Bronchial epithelial cell (primary cell): ENCODE measurements at places on chromosomes 7 and 10.

DNA sequence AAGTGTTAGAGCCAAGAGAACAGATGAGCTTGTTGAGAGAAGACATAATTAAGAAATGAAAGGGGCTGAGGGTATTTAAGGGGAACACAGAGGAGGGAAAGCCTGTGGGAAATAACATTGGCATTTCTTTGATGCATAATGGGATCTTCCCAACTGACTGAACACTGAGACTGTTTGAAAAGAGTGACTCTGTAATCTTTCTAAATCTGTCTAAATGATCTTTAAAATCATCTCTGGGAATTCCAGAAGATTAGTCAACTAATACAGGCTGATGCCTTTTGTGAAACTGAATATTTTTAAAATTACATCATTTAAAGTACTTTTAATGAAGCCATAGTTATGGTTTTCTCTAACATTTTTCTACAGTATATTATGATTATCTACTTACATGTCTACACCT lies 17.4 kb upstream of the SLC35G1 start:
- DNase-seq = peak; percentile 15

DNA sequence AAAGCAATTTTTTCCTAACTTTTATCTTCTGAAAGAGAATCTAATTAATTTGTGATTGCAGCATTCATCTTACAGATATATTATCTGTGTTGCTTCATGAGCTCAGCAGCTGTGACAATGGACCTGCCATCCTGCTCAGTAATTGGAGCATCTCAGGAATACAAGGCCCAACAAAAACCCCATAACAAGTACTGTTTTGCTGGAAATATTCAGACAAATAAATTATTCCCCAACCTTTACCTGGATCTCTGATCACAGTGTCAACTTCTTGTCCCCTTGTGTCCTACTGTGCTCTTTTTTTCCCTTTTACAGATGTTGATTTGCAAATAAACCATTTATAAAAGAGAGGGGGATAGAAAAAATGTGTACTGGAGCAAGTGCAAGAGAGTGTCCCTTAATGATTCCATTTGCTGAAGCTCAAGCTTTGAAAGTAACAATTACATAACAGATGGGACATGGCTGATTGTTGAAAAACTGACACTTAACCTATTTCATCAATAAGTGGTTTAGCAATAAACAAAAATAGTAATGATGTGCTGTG lies 1063.4 kb upstream of the GHITM start:
- no peak for DNase-seq

DNA sequence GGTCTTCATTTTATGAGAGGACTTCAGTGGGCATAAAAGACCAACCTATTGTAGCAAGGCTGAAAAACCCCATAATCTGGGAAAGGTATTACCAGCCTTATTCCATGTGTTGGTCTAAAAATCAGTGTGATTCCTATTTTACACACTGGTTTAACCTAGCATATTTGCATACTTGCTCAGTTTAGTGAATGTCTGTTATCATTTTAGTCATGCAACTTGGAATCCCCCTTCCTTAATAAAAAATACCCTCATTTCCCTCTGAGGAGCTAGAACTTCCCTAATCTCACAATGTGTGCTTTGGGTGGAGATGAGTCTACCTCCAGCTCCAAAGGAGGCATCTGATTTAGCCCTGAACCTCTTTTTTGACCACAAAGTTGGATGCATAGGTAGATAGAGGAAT lies 312.8 kb upstream of the SORCS1 start:
- DNase-seq = no peak

DNA sequence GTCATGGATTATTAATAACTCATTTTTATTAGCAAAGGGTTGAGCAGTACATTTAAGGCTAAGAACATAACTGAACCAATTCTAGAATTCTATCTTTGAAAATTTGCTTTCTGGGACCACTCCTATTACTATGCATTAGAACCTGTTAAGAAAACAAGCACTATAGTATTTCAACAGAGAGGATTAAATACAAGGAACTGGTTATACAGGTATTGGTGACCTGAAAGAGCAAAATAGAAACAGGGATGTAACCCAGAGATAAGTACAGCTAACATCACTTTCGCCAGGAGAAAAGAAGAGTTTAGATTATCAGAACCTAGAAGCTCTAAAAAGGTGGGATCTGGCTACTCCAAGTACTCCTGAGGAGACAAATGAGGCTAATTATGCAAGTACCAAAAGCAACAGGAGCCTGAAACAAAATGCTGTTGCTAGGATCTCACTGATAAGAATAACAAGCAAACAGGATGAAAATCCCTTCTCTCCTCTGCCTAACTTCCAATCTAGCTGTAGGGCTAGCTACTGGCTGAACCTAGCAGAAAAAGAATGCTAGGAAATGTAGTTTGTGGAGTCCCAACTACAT lies 32.1 kb upstream of the ELAPOR2 start:
- DNase-seq = peak; percentile 7

- peak; percentile 81 for DNase-seq
These were observed at the start of gene DEPP1 for GRCh38 chr10:44978570-44979280. DEPP1 (minus strand) TSS chr10:44978809; CDS start chr10:44978030, 779 bp downstream.

GRCh38 chr7:42012786-42013360 lies 224.1 kb downstream of the GLI3 start:
- no peak for DNase-seq

- no peak for DNase-seq
These were observed 220.1 kb downstream of the POU6F2 start for GRCh38 chr7:39197831-39198230.

- no peak for DNase-seq
These were observed 927.1 kb upstream of the MBL2 start for GRCh38 chr10:53699684-53700083.

- no peak for DNase-seq
These were observed 60.4 kb upstream of the NCAPG2 start for GRCh38 chr7:158765020-158765419.

GRCh38 chr10:92003258-92003657 lies 79.7 kb downstream of the BTAF1 start:
- no peak for DNase-seq
